NCI-H510A treated with DMSO at 0.1 percent for 48 hours (cell line): ENCODE measurements at places on chromosomes 1 and 21.
A peak's percentile ranks its signal among the peaks of the same experiment; 100 is the strongest.

GRCh38 chr1:163744301-163744887, 422.6 kb downstream of the NUF2 start:
- no peak for DNase-seq

GRCh38 chr1:171780583-171781175, 781 bp upstream of the METTL13 start:
- peak; percentile 53 for DNase-seq

- no peak for DNase-seq
Measured at GRCh38 chr1:42835422-42835821, 11.0 kb upstream of the ZNF691 start.

GRCh38 chr1:108199781-108200686, at the start of gene SLC25A24:
Gene SLC25A24, minus strand, starts transcription at chr1:108200343. Its CDS starts 205 bp downstream, at chr1:108200138.
- DNase-seq: peak; percentile 71

DNA sequence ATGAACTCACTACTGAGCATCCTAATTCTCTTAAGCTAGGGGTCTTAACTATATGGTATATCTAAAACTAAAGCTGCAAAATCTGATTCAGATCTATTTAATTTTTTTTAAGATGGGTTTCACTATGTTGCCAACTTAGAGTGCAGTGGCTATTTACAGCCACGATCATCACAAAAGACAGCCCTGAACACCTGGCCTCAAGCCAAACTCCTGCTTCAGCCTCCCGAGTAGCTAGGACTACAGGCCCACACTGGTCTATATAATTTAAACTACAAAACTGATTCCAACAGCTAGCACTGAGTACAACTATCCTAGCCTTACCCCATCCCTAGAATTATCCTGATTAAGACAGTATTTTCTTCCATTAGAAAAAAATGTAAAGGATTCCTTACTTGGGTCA, 37.1 kb downstream of the EIF4G3 start:
- DNase-seq: peak; percentile 44

DNA sequence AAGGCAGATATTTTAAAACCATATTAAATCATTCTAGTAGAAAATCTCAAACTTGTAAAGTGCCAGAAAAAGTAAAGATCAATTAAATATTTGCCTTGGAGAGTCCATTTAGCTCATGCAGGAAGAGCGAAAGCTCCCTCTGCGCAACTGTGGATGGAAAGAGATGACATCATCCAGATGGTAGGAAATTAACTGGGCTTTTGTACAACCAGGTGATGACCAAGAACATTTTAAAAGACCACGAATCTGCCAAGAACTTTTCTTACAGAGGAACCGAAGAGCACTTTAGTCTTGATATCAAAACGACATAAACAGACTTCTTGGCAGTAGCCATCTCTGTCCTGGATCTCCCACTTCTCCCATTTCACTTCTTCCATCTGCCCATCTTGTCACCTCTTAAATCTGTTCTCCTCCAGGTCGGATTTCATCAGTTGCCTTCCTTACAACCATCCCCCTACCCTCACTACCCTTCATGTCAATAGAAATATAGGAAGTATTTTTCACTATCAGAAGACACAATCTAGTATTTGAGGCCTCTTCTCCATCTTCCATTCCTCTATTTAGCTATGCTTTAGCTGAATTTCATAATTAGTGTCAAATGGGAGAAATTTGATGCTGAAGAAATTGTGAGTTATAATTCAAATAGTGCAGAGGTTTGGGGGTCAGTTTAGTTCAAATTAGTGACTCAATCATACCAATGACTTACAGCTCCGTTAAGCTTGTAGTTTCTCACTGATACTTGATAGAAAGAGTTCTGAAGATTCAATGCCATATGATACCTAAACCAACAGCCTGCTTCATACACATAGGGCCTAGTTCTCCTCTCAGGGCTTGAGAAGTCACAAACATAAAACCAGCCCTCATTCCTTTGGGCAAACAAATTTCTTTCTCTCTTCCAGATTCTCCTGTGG, 22.0 kb upstream of the DNASE2B start:
- DNase-seq: no peak

DNA sequence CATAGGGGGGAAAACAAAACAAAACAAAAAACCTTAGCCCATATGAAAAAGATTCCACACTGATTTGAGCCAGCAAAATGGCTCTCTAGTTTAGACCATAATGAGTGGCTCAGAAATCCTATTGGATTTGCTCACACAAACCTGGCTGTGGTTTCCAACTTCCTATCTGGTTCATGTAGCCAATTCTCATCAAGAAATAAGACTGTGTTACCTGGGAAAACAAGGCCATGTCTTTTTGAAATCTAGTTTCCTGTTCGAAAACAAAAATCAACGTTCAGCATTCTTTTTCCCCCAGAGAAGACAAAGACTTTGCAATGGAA, 69.2 kb downstream of the TBX15 start:
- no peak for DNase-seq

- DNase-seq: peak; percentile 74
Measured at GRCh38 chr1:234601301-234602017, 8.5 kb downstream of the IRF2BP2 start.

GRCh38 chr1:156430866-156431265, 61.9 kb downstream of the RHBG start:
- no peak for DNase-seq

DNA sequence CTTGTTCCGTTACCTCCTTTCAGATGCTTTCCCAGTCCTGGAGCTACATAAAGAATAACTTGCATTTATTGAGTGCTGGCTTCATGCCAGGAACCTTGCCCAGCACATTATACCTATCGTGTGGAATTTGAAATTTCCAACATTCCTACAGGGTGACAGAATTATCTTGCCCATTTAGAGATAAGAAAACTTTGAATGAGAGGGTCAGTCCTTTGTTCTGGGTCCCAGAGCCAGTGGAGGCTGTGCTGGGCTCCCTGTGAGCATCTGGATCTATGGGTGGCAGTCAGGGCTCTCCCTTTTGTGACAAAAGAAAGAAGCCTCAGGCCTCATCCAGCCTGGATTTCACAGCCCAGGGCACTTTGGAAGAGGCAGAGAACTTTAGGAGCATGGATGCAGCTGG, 3.2 kb downstream of the GSTM4 start:
- no peak for DNase-seq

GRCh38 chr1:22471610-22472009, 20.0 kb downstream of the ZBTB40 start:
- no peak for DNase-seq

- no peak for DNase-seq
Measured at GRCh38 chr1:93670141-93670540, 11.5 kb downstream of the BCAR3 start.

- no peak for DNase-seq
Measured at GRCh38 chr1:4657244-4657789, 2.9 kb downstream of the AJAP1 start.

GRCh38 chr1:87706203-87706602, 377.5 kb downstream of the LMO4 start:
- no peak for DNase-seq

- no peak for DNase-seq
Measured at GRCh38 chr1:231194476-231194842, 32.6 kb downstream of the TRIM67 start.

GRCh38 chr1:20153000-20153418, 13.9 kb downstream of the PLA2G2F start:
- no peak for DNase-seq

DNA sequence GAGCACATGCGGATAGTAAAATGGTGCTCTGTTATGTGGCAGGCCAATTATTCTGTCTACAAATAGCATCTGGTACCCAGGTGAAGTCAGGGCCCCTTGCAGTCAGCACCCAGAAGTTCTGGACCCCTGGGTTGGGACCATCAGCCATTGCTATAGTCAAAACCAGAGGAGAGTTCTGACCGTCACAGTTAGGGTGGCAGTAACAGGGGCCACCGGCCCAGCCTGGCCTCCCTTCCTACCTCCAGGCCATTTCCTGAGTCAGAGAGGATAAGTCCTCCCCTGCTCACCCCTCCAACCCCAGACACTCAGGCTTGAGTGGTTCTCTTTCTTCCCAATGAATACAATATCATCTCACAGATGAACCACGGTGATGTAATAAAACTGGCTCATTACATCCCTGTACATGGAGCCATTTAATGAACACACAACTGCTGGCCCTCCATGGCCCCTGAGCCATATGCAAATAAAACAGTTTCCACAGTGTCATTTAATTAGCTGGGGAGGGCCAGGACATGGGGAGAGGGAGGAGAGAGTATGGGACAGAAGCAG, 673.6 kb downstream of the MATN1 start:
- no peak for DNase-seq

DNA sequence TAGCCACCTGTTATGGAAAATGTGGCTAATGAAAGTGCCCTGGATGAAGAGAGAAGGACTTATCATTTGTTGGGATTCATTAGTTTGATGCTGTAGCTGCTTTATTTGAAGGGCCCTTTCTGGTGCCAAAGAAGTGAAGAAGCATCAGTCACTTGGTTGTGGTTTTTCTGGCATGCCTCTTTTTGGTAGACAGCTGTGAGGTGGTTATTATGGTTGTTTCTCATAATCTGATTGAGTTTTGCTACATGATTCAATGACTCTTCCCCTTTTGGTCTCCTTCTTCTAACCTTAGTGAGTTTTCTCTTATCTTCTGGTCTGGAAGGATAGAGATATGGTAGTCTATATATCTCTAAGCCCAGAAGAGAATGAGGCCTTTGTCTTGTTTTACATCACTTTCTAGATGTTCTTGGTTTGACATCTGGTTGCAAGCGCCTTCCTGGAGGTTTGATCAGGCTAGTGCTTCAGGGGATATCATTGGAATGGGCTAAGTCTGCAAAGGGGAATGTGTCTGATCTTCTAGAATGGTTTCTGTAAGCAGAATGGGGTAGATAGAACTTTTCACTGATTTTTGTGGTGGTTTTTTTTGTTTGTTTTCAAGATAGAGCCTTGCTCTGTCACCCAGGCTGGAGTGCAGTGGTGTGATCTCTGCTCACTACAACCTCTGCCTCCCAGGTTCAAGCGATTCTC, 26.0 kb downstream of the ARID1A start:
- DNase-seq: no peak

GRCh38 chr21:38843379-38843778, 37.6 kb downstream of the ETS2 start:
- DNase-seq: no peak

DNA sequence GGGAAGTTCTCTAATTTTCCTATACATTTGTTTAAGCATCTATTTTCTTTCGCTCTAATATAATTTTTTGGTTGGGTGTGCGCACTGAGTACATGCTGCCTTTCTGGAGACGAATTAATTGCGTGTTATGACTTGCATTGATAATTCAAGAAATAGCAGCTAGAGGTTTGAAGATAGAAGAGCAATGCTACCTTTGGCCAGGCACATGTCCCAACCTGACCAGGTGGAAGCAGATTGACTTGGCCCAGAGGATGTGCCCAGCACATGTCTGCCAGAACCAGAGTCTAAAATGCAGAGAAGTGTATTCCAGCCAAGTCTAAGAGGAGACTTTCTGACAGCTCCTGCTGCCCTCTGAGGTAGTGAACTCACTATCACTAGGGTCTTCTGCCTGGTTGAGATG, 114.3 kb downstream of the SLC35F3 start:
- DNase-seq: no peak

GRCh38 chr1:201483373-201483949, 14.5 kb upstream of the PHLDA3 start:
- DNase-seq: no peak

GRCh38 chr1:17686258-17686657, 68.9 kb upstream of the ACTL8 start:
- DNase-seq: no peak
